ENCODE measurements at places on chromosomes 3 and 15. TPM values are rescaled to one million over a fixed set of nuclear protein-coding genes. Genes with fewer than 3 reads are reported as not detected.

GRCh38 chr15:89430530-89431341 lies 65.6 kb downstream of the RHCG start:
- peak; percentile 49 for DNase-seq

DNA sequence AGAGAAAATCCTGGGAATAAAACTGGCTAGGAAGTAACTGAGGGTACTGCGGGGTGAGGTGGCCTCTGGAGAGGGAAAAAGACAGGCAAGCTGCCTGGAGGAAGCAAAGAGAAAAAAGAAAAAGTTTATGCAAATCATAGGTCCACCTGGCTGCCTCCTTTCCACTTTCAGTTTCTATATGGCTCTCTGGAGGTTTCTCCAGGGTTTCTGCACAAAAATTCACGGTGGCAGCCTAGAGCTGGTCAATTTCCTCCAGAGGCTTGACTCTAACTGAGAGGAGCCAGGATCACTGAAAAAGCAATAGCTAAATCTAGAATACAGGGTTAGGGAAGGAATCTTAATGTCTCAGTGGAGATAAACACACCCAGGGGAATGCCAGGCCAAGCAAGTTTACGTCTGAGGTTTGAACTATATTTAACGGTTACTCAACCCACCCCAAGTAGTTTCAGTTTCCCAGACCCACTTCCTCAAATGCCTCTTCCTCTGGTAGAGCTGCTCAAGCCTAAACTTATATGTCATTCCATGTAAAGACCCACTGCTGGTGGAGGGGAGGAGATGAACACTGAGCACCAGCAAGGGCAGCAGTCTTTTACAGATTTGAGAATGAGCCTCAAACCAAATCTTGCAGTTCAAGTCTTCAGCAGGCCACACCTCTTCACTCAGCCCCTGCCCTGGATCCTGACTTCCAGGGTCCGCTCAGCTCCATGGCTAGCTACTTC lies 5.7 kb downstream of the LYSMD2 start:
- no peak for DNase-seq

DNA sequence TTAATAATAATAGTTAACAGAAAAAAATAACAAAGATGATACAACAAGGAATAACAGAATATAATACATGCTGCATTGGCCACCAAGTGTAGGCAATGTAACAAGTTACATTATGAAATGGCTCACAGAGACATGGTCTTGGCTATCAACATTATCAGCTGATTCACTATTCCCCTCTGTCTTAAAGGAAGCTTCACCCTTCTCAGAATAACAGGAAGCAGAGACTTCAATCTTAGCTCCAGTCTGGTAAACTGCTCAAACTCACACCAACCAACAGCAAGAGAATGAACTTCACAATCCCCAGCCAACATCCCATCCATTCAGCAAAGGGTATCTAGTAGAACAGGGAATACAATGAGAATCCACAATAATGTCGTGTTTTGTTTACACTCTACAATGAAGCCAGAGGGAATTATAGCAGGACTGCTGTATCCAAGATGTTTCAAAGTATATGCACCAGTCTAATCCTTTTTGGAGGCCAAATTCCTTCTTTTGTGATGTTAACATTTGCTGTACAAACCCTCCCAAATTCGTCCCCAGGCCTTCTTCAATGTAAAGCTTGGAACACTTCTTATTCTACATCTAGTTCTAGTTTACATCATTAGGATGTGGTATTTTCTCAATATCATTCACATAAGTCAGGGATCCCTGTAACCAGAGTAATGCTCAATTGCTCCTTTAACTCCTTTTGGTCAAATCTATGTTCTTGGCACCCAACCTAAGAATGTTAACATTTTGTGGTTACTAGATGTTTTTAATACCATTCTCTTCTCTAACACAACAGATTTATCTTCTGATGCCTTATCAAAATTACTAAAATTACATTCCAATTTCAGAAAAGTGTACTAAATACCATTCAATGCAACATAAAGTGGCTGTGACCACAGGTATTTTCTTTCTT lies 52.4 kb upstream of the CMSS1 start:
- DNase-seq, result no peak

- no peak for DNase-seq
Observed at GRCh38 chr15:70635895-70636294, 127.5 kb downstream of the UACA start.

DNA sequence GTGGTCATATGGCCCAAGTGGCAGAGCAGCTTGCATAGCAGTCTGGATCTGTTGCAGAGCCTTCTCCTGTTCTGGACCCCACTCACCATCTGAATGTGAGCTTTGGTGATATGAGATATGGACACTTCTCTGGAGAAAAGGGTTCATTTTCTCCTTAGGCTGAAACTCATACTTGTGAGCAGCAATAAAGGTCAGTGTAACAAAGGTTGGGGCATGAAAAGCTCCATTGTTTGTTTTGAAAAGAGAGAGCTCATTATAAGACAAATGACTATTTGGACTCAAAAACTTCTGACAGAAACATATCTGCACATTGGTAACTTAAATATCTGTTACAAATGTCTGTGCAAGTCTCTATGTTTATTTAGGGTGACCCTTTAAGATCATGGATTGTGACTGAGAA lies 517.3 kb downstream of the MFSD1 start:
- no peak for DNase-seq

GRCh38 chr3:72280876-72281275 lies 495.9 kb upstream of the PROK2 start:
- no peak for DNase-seq

GRCh38 chr3:73389928-73390327 lies 234.8 kb downstream of the PDZRN3 start:
- DNase-seq, result no peak

- DNase-seq, result no peak
Observed at GRCh38 chr3:114307222-114307830, 13.5 kb downstream of the TIGIT start.

DNA sequence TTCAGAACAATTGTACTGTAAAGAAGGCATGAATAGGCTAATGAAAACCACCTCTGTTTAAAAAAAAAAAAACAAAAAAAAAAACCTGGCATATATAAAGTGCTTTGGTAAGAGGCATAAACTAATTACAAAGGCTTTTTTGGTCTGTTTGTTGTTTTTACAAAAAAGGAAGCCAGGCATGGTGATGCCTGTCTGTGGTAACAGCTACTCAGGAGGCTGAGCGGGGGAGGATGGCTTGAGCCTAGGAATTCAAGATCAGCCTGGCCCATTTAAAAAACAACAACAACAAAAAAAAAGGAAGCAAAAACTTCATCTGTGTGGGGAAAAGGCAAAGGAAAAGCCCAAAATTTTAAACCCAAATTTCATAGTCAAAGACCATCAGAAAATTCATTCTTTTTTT lies 47.0 kb downstream of the OSBPL10 start:
- no peak for DNase-seq

DNA sequence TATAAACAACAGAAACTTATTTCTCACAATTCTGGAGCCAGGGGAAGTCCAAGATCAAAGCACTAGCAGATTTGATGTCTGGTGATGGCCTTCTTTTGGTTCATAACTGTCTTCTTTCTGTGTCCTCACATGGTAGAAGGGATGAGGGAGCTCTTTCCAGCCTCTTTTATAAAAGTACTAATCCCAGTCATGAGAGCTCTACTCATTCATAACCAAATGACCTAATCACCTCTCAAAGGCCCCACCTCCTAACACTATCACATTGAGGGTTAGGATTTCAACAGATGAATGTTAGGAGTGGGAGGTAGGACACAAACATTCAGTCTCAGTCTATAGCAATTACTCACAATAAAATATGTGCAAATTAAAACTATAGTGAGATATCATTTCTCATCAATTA lies 50.1 kb upstream of the UBE2E2 start:
- no peak for DNase-seq

DNA sequence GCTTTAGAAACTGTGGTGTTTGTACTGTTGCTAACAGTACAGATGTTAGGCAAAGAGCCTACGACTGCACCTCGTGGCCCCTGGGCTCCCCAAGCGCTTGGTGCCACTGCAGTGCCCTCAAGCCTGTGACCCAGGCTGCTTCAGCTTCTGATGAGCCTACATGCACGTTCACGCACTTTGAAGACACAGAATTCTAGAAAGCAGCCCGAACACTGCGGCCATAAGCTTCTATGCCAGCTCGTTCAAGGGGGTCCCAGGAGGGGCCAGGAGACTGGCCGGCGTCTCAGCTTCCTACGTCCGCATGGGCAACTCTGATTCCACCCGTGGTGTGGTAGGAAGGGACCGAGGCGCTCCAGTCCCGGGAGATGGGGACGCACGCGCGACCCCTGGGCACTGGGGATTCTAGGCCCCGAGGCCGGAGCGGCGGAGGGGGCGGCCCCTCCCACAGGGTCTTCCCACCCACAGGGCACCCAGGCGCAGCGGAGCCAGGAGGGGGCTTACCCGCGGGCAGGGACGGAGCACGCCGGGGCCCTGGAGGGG lies 653 bp downstream of the MYO5C start:
- no peak for DNase-seq

GRCh38 chr15:69606144-69606543 lies 153.5 kb downstream of the RPLP1 start:
- no peak for DNase-seq

DNA sequence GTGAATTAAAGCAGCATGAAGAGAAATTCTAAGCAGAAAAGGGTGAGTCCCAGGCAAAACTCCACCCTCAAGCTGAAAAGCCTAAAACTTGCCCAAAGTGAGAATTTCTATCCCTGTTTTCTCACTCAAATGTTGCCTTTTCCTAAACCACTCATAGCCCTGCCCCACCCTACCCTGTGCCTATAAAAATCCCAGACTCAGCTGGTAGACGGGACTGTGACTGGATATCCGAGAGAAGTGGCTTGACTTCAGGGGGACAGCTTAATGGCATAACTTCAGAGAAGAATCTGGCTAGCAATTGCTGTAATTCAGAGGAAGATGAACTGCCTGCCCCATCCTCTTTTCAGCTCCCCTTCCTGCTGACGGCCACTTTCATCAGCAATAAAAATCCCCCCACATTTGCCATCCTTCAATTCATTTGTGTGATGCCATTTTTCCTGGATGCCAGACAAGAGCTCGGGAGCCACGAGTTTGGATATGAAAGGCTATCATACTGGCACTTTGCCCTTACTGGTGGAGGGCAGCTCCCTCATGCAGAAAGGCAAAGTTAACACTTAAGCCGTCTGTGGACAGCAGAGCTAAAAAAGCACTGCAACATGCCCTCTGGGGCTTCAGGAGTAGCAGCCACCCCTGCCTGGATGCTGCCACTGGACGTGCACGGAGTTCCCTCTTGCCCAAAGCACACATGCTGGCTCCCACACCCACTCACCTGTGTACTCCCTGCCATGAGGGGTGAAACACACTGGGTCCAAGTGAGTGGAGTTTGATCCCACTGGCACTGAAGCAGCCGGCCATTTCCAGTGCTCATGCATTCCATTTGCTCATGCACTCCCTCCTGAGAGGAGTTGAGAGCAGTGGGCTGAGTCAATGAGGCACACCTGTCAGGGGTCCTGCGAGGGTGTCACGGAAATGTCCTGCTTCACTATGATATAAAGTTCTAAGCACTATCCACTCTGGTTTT lies 670.6 kb downstream of the PLOD2 start:
- no peak for DNase-seq

- DNase-seq, result no peak
Observed at GRCh38 chr3:99240700-99241099, 339.2 kb upstream of the DCBLD2 start.

GRCh38 chr15:52789008-52789600 lies 1.0 kb downstream of the ONECUT1 start:
- DNase-seq, result no peak

GRCh38 chr3:78645628-78646310 lies 1122.0 kb downstream of the ROBO1 start:
- peak; percentile 65 for DNase-seq

DNA sequence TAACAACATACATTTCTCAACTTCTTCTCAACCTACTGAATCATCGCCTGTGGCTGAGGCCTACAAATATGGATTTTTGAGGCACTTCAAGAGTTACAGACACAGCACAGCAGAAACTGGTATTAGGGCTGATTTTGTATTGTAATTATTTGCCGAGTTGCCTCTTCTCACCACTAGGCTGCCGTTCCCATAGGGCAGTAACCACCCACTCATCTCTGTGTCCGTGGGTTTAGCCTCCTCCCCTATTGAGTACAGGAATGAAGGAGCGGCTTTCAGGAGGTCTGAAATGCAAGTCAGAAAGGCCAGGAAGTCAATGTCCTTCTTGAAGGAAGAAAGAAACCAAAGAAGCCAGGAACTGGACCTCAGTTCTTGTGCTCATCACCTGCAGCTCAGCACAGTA lies 220.8 kb downstream of the MTHFS start:
- no peak for DNase-seq

DNA sequence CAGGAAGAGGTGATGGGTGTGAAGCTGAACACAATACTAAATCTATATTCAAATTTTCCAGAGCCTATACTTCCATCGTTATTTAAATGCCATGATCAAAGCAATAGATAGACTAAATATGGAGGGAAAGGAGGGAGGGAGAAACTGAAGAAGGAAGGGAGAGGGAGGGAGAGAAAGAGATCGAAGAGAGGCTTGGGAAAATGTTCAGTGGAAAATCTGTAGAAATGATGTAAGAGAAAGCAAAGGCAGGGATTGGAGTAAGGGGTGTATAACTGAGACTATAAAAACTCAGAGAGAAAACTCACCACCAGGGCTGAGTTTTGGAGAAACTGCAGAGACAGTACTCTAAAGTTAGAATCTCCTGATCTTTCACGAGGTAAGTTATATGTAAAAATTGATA lies at the start of gene OSTN:
OSTN (plus strand) TSS at position 310 of the 400 bp plus-strand sequence. CDS start 13,292 bp downstream, outside the sequence.
- no peak for DNase-seq

DNA sequence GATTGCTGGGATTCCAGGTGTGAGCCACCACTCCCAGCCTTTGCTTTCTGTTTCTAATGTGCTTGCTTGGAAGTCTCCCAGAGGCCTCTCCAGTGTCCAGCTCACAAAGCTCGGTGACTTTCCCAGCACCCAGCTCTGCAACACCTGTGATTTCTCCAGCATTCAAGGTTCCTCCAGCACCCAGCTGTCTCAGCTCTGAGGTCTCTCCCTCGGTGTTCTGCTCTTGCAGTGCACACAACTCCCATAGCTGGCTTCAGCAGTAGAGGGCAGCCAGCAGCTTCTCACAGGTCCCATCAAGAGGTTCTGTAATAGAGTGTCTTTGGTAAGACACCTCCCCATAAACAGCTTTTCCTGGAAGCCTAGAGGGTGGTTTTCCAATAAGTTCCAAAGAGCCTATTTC lies 75.1 kb downstream of the GRM7 start:
- no peak for DNase-seq

GRCh38 chr15:83282141-83282540 lies 2.3 kb downstream of the BNC1 start:
- no peak for DNase-seq

GRCh38 chr15:91311986-91312385 lies 211.9 kb downstream of the SV2B start:
- no peak for DNase-seq

GRCh38 chr3:172647080-172647479 lies 63.8 kb downstream of the NCEH1 start:
- no peak for DNase-seq

CDC25A gene
- 10.5 TPM for polyA plus RNA-seq

GOLGA8S gene
- 0.90 TPM for polyA plus RNA-seq

KAT2B gene
- 23.2 TPM for polyA plus RNA-seq

AP2M1 gene
- 427 TPM for polyA plus RNA-seq

FAH gene
- polyA plus RNA-seq, result 32.2 TPM

DGKG gene
- 0.44 TPM for polyA plus RNA-seq

CHMP2B gene
- 55.5 TPM for polyA plus RNA-seq

ANKUB1 gene
- 0.36 TPM for polyA plus RNA-seq

TMED3 gene
- 56.1 TPM for polyA plus RNA-seq

CELSR3 gene
- polyA plus RNA-seq, result 0.74 TPM

Measured in right renal cortex interstitium (tissue), 3 donors.